T-helper 1 cell (primary cell): ENCODE measurements at places on chromosomes 2 and 18.

DNA sequence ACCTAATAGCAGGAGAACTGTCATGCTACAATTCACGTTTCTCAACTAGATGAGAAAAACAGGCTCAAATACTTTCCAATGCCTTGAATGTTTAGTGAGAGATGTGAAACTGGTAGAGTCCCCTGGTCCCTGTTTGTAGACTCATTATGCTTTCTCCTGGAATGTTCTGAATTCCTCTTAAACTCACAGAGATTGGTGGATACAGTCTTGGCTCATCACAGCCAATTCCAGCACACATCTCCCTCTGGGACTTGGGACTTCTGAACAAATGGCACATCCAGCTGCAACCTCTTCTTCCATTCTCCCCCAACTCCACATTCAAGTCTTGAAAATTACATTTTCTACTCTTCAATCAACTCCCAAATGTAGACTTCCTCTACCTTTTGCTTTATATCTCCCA lies 58.4 kb upstream of the NT5C1B start:
- no peak for DNase-seq

DNA sequence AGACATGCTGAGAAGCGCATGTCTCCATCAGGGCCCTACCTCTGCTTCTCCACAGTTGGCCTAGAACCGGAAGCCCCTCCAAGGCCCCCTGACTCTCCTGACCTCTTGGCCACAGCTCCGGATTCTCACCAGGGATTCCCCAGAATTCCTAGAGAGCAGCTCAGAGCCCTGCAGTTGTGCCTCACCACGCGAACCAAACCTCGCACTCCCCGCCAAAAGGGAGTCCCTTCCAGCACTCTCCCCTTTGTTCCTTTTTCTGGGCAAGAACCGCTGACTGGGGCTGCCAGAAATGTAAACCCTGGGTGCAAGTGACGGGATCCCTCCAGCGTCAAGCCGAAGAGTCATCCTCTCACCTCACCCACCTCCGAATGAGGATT lies 36.7 kb downstream of the AFF3 start:
- no peak for DNase-seq

- DNase-seq, result peak; percentile 72
These were observed 4.7 kb upstream of the STAMBP start for GRCh38 chr2:73823916-73824523.

- DNase-seq, result no peak
These were observed 130.1 kb downstream of the SLC8A1 start for GRCh38 chr2:40321822-40322221.

- DNase-seq, result no peak
These were observed 9.2 kb downstream of the SEPTIN10 start for GRCh38 chr2:109604597-109604996.
